ENCODE measurements at places on chromosomes 7 and 10.

DNA sequence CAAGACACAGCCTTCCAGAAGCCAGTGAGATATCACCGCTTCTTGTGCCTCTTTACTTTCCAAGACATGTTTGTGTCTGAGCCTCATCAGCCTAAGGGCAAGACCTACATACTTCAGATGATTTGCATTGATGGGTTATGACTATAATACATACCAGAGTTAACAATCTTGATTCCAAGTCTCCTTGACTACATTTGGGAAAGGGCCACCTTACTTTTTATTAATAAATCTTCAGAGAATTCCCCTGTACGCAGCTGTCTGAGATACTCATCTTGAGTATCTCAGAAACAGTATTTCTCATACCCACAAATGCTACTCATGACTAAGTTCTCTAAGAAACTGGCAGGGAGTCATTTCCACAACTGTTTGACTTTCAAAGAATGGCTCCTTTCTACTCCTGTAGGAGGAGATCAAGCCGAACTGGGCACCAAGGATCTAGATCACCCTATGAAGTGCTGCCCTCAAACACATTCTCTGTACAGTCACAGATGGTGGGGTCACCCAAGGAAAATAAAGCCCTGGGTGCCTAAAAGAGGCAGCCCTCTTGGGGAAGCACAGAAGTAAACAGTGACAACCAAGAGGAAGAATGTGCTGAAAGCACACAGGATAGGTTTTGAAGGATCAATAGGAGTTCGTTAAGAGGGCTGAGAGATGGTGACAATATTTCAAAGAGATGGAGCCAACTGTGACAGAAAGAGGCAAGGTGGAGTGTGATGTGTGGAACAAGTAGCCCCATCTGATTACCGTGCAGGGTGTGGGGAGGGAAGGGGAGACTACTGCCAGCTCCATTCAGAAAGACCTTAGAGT lies 138.9 kb downstream of the JAZF1 start:
- DNase-seq = no peak

- DNase-seq = no peak
These were observed 52.0 kb downstream of the ABCC2 start for GRCh38 chr10:99834410-99834809.

GRCh38 chr7:106290319-106290718 lies 5.5 kb upstream of the NAMPT start:
- DNase-seq = no peak

DNA sequence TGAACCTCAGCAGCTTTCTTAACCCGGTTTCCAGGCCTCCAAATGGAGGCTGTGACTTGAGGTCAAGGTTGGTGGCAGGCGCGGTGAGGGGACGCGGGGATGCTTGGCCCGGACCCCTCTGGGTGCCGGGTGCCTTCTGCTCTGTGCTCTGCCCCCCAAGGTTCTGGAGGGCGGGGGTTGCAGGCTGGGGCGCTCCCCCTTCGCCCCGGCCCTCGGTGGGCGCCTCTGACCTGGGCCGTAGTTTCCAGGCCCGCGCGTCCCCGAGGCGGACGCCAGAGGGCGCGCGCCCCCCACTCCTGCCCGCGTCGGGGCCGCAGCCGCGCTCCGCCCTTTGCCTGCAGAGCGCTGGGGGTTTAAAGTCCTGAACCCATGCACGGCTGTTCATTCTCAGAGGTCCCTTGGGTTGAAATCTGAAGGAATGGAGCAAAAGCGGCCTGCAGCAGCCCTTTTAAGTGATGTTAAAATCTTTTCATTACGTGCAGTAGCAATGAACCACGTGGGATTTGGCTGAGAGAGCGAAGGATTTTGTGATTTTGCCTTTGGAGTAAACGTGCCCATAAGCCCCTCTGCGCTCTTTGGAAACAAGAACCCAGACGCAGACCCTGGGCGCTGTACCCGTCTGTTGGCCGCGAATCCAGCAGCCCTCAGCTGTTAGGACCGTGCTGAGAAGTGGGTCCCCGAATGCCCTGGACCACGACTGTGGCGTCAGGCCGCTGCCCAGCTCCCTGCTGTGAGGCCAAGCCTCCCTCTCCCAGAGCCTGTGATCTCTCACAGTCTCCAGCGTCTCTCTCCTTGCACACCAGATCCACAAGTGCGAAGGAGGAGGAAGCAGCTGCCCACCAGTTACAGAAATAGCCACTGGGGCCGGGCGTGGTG lies 135.0 kb downstream of the ACTR3B start:
- DNase-seq = no peak

DNA sequence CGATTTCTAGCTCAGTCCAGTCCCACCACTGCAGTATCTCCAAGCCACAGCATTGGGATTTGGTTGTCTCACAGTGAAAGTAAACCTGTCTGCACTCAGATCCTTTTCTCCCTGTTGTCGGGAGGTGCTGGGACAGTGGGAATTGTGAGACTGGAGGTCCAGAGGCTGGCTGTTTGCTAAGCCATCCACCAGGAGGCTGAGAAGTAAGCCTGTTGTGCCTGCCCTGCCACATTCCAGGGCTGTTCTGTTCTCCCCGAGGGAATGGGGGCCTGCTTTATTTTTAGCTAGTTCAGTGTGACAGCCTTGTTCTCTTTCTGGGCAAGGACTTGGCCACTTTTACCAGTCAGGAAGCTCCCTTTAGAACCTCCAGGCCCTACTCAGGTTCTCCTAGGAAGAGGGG lies 54.9 kb downstream of the HK1 start:
- DNase-seq = peak; percentile 62

GRCh38 chr10:68238371-68238770 lies 6.5 kb upstream of the ATOH7 start:
- no peak for DNase-seq

- no peak for DNase-seq
These were observed 402.9 kb upstream of the GALNT17 start for GRCh38 chr7:70728872-70729552.

DNA sequence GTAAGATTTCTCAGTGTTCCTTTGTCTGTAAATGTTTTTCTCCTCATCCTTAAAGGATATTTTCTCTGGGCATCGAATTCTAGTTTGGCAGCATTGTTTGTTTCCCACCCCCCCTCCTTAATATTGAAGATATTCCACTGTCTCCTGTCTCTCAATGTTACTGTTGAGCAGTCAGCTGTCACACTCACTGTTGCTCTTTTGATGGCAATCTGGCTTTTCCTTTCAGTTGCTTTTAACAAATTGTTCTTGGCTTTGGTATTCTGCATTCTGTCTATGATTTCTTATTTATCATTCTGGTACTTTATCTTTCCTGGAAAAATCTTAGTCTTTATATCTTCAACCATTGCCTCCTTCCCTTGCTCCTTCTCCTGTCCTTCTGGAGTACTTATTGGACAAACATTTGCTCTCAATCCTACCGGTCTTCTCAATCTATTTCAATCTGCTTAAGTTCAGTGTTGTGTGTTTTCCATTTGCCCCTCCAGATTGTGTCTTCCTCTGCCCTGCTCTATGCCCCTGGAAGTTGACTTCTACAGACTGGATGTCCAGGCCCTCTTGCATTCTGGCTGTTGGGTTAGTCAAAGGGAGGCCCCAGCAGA lies 9.3 kb upstream of the GTPBP4 start:
- DNase-seq = no peak

DNA sequence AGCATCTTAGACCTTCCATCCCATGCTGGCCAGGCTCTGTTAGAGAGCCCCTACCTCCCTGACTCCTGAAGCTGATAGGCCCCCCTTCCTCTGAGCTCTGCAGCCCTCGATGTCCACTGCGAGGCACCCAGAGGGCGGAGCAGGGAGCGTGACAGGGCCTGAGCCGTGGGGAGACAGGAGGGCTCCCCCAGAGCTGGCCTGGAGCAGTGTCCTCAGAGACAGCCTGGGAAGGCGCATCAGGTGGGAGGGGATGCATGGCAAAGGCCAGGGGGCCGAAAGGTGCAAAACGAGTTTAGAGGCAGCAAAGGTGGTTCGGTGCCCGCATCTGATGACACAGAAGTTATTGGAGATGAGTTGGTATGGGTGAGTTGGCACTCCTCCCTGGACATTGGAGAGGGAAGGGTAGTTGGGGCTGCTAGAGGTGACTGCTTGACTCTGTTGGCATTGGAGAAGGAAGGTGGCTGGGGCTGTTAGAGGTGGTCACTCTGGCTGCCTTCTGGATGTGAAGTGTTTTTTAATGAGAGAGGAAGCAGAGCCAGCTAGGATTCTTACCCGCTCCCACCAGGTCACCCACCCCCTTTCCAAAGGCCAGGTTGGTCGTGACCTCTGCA lies 53.1 kb downstream of the PRF1 start:
- DNase-seq = no peak

GRCh38 chr10:5479481-5480161 lies 19.7 kb downstream of the CALML5 start:
- DNase-seq = no peak

- no peak for DNase-seq
These were observed 256.9 kb upstream of the MTPN start for GRCh38 chr7:136234040-136234439.

GRCh38 chr10:93447970-93448369 lies 34.2 kb downstream of the MYOF start:
- no peak for DNase-seq

- no peak for DNase-seq
These were observed 100.8 kb upstream of the STK17A start for GRCh38 chr7:43481902-43482678.

DNA sequence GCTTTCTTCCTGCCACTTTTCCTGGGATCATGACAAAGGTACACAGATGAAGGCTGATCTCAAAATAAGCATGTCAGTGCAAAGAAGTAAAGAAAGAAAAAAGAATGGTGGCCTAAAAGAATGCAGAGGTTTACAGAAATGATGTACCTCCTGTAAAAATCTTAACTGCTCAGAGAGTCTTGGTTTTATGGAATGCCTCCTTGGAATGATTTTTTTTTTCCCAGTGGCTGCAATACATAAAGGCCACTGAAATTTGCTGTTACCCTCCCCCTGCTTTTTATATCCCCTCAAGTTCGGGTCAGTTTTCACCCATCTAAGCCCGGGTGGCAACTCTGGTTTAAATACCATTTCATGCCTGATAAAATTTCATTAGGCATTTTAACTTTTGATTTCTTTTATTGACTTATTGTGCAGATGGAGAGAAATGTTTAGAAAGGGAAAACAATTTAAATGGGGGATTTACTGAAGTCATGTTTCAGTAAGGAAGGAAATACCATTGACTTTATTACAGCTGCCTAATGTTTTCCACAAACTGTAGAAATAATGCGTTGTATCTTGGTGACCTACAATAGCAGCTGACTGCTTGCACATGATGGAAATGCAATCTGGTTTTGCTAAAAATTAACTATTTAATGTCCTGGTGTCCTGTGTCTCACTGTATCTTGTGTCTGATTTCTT lies 102.5 kb downstream of the SAMD9 start:
- no peak for DNase-seq

GRCh38 chr7:158110661-158111048 lies 477.0 kb downstream of the PTPRN2 start:
- DNase-seq = peak; percentile 62

GRCh38 chr7:76303202-76304147 lies 1.0 kb downstream of the HSPB1 start:
- peak; percentile 93 for DNase-seq

DNA sequence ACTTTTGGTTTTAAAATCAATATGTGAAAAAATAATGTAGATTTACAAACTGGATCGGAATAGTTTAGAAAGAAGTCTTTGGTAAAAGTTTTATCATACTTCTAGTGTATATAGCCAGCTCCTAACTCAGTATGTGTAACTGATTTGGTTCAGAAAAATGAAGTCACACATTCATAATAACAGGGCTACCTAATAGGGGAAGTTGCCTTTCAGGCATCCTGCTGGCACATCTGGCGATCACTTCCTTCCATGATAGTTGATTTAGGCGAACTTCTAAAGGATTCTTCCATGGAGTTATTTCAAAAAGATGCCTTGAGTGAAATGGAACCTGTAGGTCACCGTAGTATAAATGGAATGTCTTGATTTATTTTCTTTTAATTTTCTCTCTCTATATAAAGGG lies 69.1 kb downstream of the SHH start:
- no peak for DNase-seq

DNA sequence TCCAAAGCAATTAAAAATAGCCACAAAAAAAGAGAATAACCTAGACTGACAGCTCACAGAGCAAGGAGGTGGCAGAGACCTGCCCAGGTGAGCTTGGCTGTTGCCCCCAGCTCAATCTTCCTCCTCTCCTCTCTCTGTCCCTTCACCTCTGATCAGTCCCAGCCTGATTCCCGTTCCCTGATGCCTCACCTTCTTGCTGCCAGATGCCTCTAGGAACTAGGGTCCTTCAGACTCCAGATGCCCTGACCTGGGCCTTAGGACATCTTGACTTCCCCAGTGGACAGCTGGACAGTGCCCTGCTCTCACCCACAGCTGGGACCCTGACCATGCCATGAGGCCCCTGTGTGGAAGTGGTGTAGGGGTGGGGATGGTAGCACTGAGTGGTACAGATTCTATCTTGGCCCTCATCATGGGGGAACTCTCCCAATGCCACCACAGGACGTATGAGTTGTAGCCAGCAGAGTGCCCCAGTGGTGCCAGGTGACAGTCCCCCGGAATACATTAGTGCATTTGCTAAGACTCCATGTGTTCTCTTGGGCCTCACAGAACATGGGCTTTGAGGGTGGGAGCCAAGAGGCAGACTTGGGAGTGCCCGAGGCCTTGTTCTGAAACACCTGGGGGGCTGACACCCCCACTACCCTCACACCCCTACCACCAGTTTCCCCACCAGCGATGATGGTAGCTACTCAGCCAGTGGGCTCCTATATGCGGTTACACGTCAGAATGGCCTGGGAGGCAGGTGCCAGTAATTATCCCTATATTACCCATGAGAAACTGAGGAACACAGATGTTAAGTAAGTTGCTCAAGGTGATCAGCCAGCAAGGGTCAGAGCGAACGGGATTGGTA lies 2.0 kb downstream of the DEPP1 start:
- peak; percentile 72 for DNase-seq

DNA sequence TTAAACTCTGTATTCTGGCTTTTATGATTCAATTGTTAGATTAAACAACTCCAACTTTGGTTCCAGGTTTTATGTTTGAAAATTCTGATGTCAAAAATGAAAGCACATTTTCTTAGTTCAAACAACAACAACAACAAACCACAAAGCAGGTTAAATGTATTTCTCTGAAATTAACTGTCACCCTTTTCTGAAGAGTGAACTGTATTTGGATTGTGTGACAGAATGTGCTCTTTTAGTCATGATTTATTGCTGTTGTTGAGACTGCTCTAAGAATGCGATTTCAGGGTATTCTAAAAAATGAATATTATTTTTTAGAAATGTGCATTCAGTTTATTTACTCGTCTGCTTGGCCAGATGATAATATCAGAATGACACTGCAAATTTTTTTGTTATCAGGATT lies 144.1 kb downstream of the GNAI1 start:
- DNase-seq = no peak
